ENCODE measurements at places on chromosomes 16 and 17. TPM values are rescaled to one million over a fixed set of nuclear protein-coding genes. Genes with fewer than 3 reads are reported as not detected.

DNA sequence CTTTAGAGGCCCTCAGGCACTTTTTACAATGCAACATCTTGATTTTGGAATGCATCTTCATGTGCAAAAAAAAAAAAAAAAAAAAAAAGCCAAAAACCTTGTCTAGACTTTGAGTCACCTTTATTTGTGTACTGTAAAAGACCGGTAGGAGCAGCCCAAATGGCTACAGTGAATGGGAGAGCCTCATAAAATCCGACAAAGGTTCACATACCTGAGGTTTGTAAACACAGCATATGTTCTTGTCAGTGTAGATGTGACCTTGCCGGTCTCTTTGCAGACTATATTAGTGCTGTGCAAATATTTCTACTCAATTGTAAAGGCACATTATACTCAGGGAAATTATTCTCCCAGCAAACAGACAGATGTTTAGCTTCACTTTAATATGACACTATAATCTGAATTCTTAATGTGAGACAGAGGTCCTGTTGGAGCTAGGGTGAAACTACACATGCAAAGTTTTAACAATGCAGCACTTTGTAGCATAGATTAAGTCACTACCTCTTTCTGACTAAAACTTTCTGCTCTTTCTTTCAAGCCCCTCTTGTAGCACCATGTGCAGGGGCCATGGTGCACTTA lies 211.3 kb downstream of the CA10 start:
- no peak for DNase-seq

Gene NHERF1
- total RNA-seq, result 153 TPM

Gene CES1
- total RNA-seq, result not detected

GRCh38 chr16:27355610-27356009 lies 41.8 kb downstream of the IL4R start:
- DNase-seq, result no peak

GRCh38 chr17:57294629-57295501 lies 38.5 kb downstream of the MSI2 start:
- DNase-seq, result no peak

GRCh38 chr16:87077750-87078127 lies 239.5 kb downstream of the C16orf95 start:
- no peak for DNase-seq

Gene TBC1D3K
- not detected for total RNA-seq

DNA sequence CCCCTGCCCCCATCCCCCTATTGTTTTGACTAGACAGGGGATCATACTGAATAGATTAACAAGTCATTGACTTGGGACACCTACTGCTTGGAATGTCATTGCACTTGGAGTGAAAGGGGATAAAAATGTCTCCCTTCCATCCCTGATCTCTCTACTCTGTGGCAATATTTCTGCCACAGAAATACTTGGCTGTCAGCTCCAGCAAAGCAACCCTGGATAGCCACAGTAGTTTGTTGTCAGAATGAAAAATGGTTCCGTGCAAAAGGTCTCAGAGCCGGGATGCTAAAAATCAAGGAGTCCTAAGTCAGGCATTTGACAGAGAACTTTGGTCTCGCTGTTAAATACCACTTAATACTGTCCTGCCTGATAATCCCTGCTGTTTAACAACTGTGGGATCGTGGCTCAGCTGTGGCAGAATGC lies 722.0 kb upstream of the SOX9 start:
- no peak for DNase-seq

GRCh38 chr17:76929148-76929547 lies 60.9 kb downstream of the MGAT5B start:
- DNase-seq, result no peak

GRCh38 chr16:28158136-28158535 lies 53.6 kb downstream of the XPO6 start:
- DNase-seq, result no peak

DNA sequence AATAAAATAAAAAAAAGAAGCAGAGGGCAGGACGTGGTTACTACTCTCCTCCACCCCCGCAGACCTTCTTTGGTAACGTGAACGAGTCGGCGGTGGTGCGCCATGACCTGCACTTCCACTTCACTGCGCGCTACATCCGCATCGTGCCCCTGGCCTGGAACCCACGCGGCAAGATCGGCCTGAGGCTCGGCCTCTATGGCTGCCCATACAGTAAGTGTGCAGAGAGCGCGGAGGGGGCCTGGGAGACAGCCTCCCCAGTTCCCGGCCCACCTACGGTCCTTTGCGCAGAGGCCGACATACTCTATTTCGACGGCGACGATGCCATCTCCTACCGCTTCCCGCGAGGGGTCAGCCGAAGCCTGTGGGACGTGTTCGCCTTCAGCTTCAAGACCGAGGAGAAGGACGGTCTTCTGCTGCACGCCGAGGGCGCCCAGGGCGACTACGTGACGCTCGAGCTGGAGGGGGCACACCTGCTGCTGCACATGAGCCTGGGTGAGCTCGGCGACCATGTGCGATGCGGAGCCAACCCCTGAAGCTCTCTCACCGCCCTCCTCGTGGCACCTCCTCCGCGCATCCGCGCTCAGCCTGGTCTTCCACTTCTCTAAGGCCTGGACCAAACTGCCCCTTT lies 2.7 kb downstream of the CNTNAP1 start:
- DNase-seq, result no peak

- no peak for DNase-seq
Observed at GRCh38 chr16:88558457-88559442, 11.5 kb upstream of the ZC3H18 start.

DNA sequence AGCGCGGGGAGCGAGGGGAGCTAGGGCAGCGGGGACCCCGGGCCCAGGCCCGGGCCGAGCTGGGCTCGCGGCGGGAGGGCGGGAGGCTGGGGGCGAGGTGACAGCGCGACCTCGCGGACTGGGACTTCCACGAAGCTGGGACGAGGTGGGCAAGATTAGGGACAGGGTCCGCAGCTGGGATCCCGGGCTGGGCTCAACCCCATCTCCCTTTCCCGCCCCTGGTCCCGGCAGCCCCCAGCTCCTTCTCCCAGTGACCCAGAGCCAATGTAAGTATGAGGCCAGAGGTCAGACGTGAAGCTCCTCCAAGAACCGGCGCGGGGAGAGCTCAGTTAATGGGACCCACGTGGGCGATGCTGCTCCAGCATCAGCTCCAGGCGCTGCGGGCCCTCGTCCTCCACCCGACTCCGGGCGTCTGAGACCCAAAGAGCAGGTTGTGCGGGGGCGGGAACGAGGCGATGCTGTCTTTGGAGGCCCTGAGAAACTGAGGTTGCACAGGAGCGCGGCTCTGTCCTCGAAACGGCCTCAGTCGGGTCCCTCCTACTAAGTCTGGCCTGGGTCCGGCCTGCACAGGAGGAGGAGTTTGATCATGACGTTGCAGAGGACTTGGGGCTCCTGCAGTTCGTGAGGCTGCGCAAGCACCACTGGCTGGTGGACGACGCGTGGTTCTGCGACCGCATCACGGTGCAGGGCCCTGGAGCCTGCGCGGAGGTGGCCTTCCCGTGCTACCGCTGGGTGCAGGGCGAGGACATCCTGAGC lies 585 bp downstream of the ALOX12 start:
- DNase-seq, result no peak

DNA sequence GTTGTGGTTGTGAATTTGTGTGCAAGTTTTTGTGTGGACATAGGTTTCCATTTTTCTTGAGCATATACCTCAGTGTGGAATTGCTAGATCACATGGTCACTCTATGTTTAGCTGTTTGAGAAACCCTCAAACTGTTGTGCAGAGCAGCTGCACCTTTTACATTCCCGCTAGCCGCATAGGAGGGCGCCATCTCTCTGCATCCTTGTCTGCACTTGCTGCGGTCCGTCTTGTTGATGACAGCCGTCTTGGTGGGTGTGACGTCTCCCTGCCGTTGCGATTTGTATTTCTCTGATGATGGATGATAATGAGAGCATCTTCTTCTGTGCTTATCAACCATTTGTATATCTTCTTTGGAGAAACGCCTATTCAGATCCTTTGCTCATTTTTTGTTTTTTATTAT lies 25.1 kb upstream of the IL17C start:
- no peak for DNase-seq

Gene PRR29
- total RNA-seq, result 0.44 TPM

GRCh38 chr17:73122953-73123605 lies 30.6 kb upstream of the SLC39A11 start:
- DNase-seq, result no peak

GRCh38 chr16:81440888-81441761 lies 3.5 kb upstream of the CMIP start:
- DNase-seq, result no peak

GRCh38 chr16:84953190-84953746 lies 58.1 kb downstream of the ZDHHC7 start:
- no peak for DNase-seq

- no peak for DNase-seq
Observed at GRCh38 chr16:50360779-50361178, 8.0 kb downstream of the BRD7 start.

Gene TP53TG3F
- total RNA-seq, result not detected

- no peak for DNase-seq
Observed at GRCh38 chr16:15533386-15533785, 99.0 kb downstream of the BMERB1 start.

Gene B3GNT9
- 6.2 TPM for total RNA-seq

Gene BRIP1
- 18.2 TPM for total RNA-seq

DNA sequence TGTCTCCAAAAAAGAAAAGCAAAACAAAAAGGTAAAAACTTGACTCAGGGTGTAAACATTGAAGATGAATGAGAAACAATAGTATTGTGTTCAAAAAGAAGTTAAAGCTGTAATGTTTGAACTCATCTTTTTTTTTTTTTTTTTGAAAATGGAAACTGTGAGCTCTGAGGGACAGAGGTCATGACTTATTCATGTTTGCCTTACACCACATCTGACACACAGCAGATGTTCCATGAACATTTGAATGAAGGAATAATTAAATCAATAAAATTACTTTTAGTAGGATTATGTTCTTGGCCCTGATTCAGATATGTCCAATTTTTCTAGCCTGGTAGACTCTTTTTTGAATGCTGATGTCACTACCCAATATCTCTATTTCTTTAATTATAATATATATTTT lies 95.7 kb upstream of the MED13 start:
- DNase-seq, result no peak

DNA sequence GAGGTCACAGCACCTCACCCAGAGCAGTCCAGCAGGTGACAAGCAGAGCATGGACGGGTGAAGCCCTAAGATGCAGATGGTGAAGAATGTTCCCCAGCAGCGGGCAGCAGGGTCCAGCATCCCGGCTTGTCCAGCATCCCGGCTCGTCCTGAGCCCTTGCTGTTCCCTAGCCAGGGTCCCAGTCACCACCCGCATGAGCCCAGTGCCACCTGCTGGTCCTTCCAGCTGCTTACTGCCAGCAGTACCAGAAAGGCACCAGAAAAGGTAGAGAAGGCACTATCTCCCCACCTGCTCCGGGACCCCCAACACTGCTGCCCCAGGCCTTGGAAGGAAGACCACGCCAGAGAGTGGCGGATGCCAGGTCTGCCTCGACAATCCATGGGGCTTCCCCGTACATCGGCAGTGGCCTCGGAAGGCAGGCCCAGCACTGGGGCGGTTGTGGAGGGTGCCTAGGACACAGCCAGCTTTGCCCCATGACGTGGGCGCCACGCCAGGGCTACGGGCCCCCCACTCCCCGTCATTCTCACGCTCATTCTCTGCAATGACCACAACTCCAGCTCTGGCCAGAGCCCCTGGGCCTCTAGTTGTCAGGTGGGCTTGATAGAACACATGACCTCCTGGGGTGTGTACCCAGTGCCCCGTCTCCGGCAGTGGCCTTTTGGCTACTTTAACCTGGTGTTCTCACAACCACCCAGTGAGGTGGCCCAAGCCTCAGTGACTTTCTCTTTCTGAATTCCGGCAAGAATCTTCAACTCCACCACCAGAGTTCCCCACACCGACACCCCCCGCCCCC lies 1.4 kb downstream of the CENPX start:
- peak; percentile 31 for DNase-seq

Gene MPP2
- total RNA-seq, result 1.4 TPM

- DNase-seq, result no peak
Observed at GRCh38 chr17:17017343-17018014, 24.8 kb upstream of the MPRIP start.

GRCh38 chr16:52743707-52744106 lies 196.8 kb upstream of the TOX3 start:
- no peak for DNase-seq
